ENCODE measurements at places on chromosomes 12 and 14. TPM values are rescaled to one million over a fixed set of nuclear protein-coding genes. Genes with fewer than 3 reads are reported as not detected.

DNA sequence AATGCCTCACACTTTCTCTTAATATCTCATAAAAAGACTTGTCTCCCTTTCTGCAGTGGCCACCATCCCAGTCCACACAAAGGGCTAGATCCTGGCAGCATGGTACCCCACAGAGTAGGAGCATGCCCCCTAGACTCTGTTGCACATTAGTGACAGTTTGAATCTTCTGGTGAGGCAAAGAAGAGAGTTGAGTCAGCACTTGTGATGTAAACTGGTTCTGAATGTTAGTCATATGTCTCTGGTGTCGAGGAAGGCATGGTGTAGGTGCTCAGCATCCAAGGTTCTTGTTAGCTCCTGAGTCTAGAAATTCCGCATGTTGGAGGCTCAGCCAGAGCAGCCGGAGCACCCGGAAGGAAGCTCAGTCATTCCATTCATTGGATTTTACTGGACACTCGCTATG lies 9.8 kb downstream of the TTC9 start:
- peak overlapping the region; percentile 23 for H3K4me3 ChIP-seq
- no peaks in the 10 kb centered on the region for H3K27me3 ChIP-seq
- peaks cover 29% of the 10 kb centered on the region for H3K36me3 ChIP-seq
- peaks cover 81% of the 10 kb centered on the region for H3K4me1 ChIP-seq

DNA sequence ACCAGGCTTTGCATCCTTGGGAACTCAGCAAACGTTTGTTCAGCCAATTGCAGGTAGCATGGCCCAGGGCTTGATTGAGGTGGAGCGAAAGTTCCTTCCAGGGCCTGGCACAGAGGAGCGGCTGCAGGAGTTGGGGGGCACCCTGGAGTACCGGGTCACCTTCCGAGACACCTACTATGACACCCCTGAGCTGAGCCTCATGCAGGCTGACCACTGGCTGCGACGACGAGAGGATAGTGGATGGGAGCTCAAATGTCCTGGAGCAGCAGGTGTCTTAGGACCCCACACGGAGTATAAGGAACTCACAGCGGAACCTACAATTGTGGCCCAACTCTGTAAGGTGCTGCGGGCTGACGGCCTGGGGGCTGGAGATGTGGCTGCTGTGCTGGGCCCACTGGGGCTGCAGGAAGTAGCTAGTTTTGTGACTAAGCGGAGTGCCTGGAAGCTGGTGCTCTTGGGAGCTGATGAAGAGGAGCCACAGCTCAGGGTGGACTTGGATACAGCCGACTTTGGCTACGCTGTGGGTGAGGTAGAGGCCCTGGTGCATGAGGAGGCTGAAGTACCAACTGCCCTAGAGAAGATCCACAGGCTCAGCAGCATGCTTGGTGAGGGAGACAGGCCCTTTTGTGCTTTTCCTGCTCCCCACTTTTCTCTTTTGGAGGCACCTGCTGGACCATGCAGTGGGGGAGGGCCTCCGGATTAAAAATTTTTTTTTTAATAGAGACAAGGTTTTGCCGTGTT lies 799 bp downstream of the THTPA start:
- H3K36me3 ChIP-seq, result peaks cover 29% of the 10 kb centered on the region
- no peaks in the 10 kb centered on the region for H3K27me3 ChIP-seq
- peak overlapping the region; percentile 97 for H3K4me3 ChIP-seq

The GALNT8 gene
- 2.1 TPM for total RNA-seq

DNA sequence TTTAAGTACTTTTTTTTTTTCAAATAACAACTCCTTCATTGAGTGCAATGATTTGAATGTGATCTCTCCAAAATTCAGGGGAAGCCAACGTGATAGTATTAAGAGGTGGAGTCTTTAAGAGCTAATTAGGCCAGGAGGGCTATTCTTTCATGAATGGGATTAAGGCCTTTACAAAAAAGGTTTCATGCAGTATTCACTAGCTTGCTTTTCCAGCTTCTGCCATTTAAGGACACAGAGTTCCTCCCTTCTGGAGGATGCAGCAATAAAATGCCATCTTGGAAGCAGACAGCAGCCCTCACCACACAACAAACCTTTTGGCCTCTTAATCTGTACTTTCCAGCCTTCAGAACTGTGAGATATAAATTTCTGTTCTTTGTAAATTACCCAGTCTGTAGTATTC lies 586.8 kb upstream of the LMO3 start:
- DNase-seq, result no peak
- no peak overlapping the region for H3K27ac ChIP-seq
- H3K4me3 ChIP-seq, result no peak overlapping the region
- no peaks in the 10 kb centered on the region for H3K4me1 ChIP-seq
- no peaks in the 10 kb centered on the region for H3K27me3 ChIP-seq

The CCDC38 gene
- total RNA-seq, result not detected

The FIGNL2 gene
- total RNA-seq, result 0.15 TPM

- H3K36me3 ChIP-seq, result peaks cover 8% of the 10 kb centered on the region
- no peak for DNase-seq
- H3K4me1 ChIP-seq, result peaks cover 46% of the 10 kb centered on the region
- H3K27ac ChIP-seq, result no peak overlapping the region
- H3K4me3 ChIP-seq, result no peak overlapping the region
Measured at GRCh38 chr14:68668028-68668427, 124.8 kb downstream of the ZFP36L1 start.

- H3K4me1 ChIP-seq, result peaks cover 18% of the 10 kb centered on the region
- peaks cover 2% of the 10 kb centered on the region for H3K36me3 ChIP-seq
- DNase-seq, result no peak
- H3K27ac ChIP-seq, result no peak overlapping the region
- H3K4me3 ChIP-seq, result no peak overlapping the region
Measured at GRCh38 chr12:120879102-120879501, 25.1 kb downstream of the SPPL3 start.

DNA sequence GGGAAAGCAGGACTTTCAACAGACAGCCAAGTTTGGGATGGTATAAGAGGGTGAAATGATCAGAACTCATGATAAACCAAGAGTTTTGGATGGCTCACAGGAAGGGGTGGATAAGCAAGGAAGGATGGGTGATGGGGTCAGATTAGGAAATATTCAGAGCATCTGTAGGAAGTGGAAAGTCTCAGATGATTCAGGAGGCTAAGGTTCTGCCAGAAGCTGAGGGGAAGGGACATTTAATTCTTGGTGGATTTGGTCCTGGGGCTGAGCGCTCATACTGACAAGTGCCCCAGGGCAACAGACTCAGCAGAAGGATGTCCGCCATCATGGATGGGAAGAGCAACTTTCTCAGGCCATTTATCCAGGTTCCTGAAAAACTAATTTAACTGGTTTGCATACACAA lies 28.4 kb upstream of the BDKRB2 start:
- no peaks in the 10 kb centered on the region for H3K36me3 ChIP-seq
- no peak overlapping the region for H3K4me3 ChIP-seq
- no peak overlapping the region for H3K27ac ChIP-seq

GRCh38 chr14:78586681-78587080 lies 416.5 kb downstream of the NRXN3 start:
- H3K27ac ChIP-seq, result no peak overlapping the region
- no peak overlapping the region for H3K4me3 ChIP-seq
- no peaks in the 10 kb centered on the region for H3K4me1 ChIP-seq
- no peak for DNase-seq
- H3K36me3 ChIP-seq, result no peaks in the 10 kb centered on the region
- no peaks in the 10 kb centered on the region for H3K27me3 ChIP-seq

- peaks cover 4% of the 10 kb centered on the region for H3K36me3 ChIP-seq
- no peaks in the 10 kb centered on the region for H3K27me3 ChIP-seq
- H3K4me3 ChIP-seq, result no peak overlapping the region
- H3K4me1 ChIP-seq, result peaks cover 30% of the 10 kb centered on the region
- DNase-seq, result no peak
Measured at GRCh38 chr14:61106959-61107641, 126.1 kb downstream of the SLC38A6 start.

DNA sequence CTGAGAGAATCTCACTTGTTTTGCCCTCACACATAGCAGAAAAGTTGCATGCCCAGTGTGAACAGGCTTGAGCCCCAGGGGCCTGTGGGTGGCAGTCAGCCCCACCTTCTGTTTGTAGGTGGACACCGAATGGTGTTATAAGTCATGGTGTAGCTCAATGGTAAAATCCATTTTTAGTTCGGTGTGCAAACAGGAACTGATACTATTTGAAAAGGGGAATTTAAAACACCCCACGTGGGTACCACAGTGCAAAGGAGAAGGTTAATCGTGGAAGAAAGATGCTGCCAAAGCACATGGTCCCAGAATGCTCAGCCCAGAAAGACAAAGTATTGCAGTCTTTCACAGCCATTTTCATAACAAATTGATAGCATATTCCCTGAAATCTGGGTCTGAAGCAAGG lies 71.8 kb upstream of the GZMB start:
- DNase-seq, result no peak
- H3K4me1 ChIP-seq, result peaks cover 10% of the 10 kb centered on the region
- H3K4me3 ChIP-seq, result no peak overlapping the region
- no peaks in the 10 kb centered on the region for H3K27me3 ChIP-seq
- no peak overlapping the region for H3K27ac ChIP-seq

The OASL gene
- 3.1 TPM for total RNA-seq

Data from activated T-helper 1 cell treated with anti-CD3 and anti-CD28 coated beads, Interleukin-12 subunit alpha, Interleukin-12 subunit beta, Interleukin-2, Interleukin-4 antibody, amounts not matched to agents 30 ng/mL and 10 ng/mL and 1 ng/mL, durations not matched to agents 14 hours and 24 hours and 36 hours (primary cell).